Mesenteric fat pad (tissue), 1 donor: ENCODE measurements at places on chromosomes 7 and 10. TPM values are rescaled to one million over a fixed set of nuclear protein-coding genes. Genes with fewer than 3 reads are reported as not detected.

GRCh38 chr7:111312966-111313365, 222.0 kb downstream of the LRRN3 start:
- DNase-seq, result no peak

- peak; percentile 60 for DNase-seq
Measured at GRCh38 chr10:131778385-131778784, 122.4 kb upstream of the PPP2R2D start.

The LEP gene
- 784 TPM for total RNA-seq

DNA sequence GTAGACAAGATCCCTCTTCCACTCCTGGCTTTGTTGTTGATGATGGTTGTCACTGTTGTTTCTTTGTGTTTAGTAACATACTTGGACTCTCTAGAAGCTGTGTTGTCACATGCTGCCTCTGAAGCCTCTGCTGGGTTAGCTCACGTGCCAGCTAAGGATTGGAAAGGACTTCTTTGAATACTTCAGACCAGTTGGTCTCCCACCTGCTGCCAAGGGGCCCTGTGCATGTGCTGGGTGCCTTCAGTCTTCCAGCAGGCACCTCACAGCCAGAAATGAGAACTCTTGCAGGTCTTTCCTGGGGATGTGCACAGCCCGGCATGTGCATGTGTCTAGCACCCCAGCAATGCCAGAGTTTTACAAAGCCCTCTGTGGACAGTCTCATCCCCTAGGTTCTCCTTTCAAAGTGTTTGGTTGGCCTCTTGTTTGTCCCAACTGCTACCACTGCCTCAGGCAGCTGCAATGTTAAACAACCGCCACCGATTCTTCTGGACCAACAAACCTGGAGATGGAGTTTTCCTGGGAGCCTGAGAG, 21.7 kb upstream of the NCAPG2 start:
- DNase-seq, result no peak
